Kidney glomerular epithelial cell (primary cell): ENCODE measurements at places on chromosomes 6 and 20.

GRCh38 chr20:49230561-49231133 is 11.4 kb downstream of the DDX27 start:
- no peak for DNase-seq

DNA sequence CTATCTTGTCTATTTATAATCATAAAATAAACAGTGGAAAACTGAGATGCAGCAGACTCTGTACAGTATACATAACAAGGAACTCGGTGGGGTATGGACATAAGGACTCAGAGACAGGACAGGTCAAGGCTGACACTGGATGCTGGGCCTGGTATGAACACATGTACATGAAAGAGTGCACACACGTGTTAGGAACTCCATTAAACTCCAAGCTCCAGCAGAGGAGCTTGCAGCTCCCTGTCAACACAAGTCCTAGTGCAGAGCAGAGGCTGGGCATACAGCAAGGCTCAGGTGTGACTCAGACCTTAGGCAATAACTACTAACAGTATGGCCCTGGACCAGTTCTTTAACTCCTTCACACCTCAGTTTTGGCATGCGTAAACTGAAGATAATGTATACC is 17.1 kb downstream of the NAPB start:
- DNase-seq: no peak

DNA sequence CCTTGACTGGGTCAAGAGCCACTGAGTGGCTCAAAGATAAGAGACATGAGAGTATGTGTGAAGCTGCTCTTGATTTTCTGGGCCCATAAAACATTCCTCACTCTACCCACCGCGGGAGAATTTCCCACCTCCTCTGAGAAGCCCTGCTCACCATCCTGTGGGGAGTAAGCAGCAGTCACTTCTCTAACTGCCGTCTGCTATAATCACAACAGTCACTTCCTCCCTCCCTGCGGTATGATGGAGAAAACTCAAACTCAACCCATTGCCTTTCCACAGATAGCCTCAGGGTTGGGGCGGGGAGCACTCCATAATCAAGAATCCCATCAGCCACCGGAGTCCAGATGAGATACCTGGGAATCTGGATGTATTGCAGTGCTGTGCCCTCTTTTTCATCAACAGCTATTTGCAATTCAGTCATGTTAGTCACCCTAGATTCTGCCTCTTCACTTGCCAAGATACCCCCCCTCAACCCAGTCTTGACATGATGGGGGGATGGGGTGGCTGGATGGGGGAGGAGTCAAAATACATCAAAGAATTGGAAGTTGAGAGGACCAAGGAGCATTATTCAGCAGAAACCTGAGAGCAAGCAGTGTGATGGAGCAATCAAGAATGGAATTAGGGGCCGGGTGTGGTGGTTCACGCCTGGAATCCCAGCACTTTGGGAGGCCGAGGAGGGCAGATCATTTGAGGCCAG is 5.1 kb downstream of the MOCS1 start:
- DNase-seq: no peak

DNA sequence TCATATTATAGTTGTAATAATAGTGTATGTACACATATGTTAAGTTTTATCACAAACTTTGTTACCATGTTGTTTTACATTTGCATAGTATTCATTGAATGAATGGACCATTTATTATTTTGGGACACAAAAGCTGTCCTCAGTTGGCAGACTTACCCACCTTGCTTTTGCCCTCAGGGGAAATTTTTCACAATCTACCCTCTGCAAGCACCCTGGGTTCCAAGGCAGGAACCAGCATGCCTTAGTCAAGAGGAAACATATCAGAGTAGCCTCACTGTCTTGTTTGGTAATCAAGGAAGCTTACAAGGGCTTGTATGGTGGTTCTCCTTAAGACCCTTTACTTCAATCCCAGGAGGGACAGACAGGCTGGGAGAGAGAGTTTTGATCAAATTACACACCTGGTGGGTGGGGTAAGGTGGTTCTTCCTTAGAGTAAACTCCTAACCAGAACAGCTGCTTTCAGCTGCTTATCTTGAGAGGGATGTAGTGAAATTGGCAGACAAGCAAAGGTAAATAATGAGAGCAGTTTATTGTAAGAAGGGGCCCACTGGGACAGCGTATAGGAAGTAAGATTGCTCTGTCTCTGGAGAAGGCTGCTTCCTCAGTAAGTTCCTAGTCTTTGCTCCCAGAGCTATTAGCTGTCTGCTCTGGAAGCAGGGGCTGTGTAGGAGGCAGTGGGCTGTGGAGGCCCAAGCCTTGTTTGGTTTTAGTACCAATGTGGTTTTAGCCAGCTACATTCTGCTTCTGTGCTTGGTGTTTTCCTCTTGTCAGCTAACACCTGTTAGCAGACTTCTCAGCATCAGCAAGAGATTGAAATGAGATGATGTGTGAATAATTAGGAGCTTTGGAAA is 31.1 kb downstream of the BRPF3 start:
- DNase-seq: no peak

GRCh38 chr20:51309128-51309527 is 233.4 kb downstream of the NFATC2 start:
- DNase-seq: no peak
